NCI-H187 treated with DMSO at 0.1 percent for 48 hours (cell line): ENCODE measurements at places on chromosomes 3 and 15.

DNA sequence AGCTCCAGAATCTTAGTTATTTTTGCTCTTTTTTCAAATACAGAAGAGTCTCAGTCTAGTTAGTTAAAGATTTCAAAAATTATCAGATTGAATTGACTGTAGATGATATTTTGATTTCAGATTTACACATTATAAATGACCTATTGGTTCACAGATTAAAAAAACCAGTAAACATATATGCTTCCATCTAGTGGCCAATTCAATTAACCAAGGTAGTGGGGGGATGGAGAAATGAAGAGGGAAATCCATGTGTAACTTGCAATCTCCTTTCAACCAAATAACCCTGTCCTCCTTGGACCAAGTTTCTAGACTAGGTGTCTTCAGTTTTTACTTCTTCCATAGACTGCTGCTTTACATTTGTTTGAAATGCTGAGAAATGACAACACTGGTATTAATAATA lies 789.8 kb downstream of the ROBO1 start:
- DNase-seq, result no peak

DNA sequence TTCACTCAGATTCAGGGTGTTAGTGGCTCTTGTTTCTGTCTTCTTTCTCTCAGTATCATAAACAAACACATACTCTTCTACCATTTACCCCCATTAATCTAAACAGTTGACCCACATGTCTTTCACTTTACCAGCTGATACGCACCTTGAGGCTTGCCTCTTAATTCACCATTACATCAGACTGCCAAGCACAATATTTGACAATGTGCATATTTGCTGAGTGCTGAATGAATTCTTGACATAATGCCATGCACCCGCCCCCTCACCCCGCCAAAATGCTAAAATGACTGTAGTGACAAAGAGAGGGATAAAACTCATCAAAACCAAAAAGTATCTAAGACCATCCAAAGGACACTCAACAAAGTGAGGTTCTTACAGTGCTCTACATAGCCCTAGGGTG lies 57.4 kb downstream of the NGLY1 start:
- DNase-seq, result no peak

DNA sequence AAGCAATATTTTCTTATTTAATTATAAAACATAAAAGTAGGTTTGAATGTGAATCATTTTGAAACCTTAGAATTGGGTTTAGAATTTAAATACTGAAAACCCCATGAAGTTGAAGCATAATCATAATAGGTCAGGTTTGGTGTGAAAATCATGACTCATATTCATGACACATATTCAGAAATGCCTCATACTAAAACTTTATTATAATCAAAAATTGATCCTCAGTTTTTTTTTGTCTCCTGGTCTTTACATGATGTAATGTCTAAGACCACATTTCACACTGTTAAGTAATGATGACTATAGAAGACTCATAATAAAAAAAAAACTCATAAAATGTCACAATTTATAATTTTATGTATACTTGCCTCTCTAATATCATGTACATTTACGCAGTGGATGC lies 190.4 kb downstream of the FOXP1 start:
- DNase-seq, result no peak

DNA sequence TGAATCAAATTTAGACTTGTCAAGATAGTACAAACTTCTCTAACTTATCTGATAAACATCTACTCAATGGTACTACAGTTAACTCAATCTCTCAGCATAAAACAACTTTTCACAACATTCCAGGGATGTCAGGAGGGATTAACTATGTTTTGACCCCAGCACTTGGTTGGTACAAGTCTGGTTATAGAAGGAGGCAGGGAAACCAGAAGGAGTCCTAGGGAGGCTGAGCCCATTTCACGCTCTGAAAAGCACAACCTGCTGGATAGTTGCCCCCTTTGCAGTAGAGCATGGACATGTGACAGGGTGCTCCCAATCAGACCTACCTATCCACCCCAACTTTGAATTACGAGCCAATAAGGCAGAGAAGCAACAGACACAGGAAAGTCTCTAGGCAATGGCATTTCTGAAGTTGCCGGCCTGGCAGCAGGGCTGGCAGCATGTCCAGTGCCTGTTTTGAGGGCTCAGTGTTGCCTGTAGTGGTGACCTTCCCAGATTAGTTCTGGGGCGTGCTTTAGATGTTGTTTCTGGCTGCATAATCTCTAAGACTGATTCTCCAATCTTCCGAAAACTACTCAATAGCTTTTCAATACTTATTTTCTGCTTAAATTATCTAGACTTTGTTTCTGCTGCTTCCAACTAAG lies 8.2 kb downstream of the ANKUB1 start:
- no peak for DNase-seq

DNA sequence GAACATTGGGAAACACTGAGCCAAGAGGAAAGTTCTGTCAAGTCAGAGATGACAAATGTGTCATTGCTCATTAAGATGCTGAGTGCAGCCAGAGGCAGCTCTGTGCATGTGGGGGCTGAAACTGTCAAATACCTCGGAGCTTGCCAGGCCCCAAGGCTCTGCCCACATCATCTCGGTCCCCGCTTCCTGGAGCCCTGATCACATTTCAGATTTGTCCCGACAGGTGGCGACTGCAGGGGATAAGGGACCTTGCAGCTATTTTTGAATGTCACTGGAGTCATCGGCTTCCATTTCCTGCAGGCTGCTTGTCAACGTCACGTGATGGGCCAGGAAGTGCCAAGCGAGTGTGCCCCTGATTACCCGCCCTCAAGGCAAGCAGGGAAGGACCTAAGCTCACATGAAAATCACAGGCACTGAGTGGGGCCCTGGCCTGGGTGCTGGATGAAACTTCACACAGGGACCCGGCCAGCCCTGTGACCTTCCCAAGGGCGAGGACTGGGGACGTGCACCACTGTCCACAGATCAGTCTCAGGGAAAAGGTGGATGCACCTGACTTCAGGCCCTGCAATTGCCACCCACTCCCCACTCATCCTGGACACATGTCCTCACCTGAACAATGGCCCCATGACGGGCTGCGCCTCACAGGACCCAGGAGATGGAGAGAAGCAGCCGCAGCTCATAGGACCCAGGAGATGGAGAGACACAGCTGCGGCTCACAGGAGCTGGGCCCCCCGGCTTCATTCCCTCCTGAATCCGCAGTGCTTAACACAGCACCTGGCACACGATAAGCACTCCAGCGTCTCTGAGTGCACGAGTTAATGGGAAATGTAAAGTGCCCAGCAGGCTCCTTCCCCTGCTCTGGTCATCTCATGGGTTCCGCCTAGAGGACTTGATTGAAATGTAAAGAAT lies 73.4 kb downstream of the NUP210 start:
- DNase-seq, result peak; percentile 27

GRCh38 chr3:134796281-134797056 lies 1.4 kb downstream of the EPHB1 start:
- no peak for DNase-seq

DNA sequence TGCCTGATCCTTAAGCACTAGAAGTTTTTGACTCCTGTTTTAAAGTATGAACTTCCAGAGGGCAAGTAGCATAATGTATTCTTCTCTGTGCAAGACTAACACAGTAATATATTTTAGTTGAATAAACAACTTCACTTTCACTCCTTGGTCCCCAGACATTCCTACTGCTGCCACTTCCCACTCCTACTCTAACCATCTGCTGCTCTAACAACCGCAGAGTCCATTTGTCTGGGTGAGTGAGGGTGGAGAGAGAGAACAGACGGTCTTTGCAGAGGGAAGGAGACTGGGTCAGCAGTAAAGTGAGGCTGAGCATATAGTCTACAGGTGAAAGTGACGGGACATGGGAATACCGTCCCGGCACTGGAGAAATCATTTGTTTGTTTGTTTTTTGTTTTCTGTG lies 301.0 kb upstream of the SLCO3A1 start:
- peak; percentile 22 for DNase-seq

DNA sequence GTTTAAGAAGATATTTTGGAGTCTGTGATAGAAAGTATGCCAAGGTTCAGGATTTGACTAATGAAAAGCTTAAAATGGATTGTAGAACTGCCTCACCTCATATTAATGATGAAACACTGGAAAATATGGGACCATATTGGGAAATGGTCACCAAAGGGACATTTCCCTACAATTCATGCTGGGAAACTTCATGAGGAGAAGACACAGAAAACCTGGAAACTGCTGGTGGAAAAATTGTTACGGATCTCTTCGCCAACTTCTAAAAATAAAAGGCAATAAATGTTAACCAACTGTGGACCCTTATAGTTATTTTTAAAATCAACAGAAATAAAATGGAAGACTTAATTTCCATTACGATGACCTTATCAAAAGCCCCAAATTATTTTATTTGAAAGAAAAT lies 97.6 kb upstream of the FRMD4B start:
- no peak for DNase-seq

- no peak for DNase-seq
Observed at GRCh38 chr3:158819282-158819681, 17.4 kb downstream of the MFSD1 start.

DNA sequence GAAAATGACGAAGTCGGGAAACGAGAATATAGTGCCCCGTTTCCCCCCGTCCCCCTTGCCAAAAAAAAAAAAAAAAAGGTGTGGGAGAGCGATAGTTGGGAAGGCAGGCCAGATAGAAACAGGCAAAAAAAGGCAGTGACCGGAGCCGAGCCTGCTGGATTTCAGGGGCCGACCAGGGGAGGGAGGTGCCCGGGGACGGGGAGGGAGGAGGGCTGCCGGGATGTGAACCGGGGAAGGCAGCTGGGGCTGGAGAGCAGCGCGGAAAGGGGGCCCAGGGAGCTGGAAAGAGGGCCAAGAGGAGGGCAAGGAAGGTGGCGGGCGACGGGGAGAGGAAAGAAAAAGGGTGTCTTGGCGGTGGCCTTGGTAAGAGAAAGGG lies 837 bp downstream of the LRRN1 start:
- DNase-seq, result no peak

GRCh38 chr3:171770689-171771620 lies 39.3 kb downstream of the PLD1 start:
- DNase-seq, result no peak

DNA sequence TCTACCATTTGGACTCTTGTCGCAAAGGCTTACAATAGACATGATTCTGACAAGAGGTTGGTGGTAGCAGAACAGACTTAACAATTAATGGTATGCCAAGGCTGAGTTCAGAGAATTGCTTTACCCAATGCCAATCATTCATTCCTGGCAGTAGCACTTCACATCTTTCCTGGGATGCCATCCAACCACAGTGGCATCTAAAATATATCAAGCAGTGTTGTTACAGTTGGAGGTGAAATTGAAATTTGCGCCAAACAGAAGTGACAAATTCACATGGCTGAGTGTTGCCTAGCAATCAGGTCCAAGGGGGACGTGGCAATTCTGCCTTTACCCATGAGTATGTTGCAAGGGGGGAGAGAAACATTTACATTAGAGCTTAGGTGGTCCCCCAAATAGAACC lies 21.0 kb upstream of the DPH6 start:
- DNase-seq, result no peak

GRCh38 chr3:30628901-30629590 lies 22.6 kb downstream of the TGFBR2 start:
- no peak for DNase-seq

- DNase-seq, result no peak
Observed at GRCh38 chr3:125594125-125594524, 1.2 kb downstream of the OSBPL11 start.

GRCh38 chr3:105170423-105170822 lies 196.3 kb upstream of the ALCAM start:
- DNase-seq, result no peak

DNA sequence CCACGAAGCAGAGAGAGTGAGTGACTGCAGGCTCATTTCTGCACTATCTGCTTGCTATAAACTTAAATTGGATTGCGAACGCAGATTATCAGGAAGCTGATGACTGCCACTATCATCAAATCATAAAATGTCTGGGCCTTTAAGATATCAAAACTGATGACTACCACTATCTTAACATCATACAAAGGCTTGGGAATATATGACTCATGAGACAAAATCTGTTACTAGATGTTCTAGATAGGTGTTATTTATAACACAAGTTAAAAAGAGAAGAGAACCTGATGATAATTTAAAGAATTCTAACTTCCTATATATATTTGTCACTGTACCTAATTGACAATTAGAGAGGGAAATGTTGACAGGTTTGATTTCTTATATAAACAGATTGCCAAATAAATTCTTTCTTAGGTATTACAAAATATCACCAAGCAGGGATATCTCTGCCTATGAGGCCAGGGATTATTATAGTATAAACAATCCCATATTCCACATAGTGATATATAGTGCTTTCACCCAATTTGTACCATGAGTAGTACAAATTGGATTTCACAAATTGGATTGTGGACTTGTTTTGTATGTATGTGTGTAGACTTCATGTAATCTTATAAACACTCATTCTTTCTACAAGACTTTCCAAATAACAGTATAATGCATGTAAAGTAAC lies 1157.2 kb downstream of the ROBO1 start:
- DNase-seq, result no peak

DNA sequence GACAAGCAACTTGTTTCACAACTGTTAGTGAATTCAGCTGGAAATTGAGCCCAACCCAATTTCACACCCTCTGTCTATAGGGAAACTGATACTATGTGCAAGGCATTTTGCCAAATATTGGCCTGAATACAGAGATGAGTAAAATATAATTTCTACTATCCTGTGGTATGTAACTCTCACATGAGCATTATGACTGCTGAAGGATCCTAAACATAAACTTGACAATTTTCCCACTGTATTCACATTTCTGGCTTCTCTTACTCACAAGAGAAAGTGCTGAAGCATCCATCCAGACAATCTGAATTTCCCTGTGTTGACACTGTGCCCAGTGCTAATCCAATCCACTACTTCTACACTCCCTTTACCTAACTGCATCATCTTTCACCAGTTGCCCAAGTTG lies 28.4 kb downstream of the SERPINI2 start:
- DNase-seq, result no peak
